Gastrocnemius medialis (tissue), 4 donors: ENCODE measurements at places on chromosomes 5 and 9.

GRCh38 chr5:177154003-177154643 is 20.6 kb downstream of the NSD1 start:
- no peak for DNase-seq

DNA sequence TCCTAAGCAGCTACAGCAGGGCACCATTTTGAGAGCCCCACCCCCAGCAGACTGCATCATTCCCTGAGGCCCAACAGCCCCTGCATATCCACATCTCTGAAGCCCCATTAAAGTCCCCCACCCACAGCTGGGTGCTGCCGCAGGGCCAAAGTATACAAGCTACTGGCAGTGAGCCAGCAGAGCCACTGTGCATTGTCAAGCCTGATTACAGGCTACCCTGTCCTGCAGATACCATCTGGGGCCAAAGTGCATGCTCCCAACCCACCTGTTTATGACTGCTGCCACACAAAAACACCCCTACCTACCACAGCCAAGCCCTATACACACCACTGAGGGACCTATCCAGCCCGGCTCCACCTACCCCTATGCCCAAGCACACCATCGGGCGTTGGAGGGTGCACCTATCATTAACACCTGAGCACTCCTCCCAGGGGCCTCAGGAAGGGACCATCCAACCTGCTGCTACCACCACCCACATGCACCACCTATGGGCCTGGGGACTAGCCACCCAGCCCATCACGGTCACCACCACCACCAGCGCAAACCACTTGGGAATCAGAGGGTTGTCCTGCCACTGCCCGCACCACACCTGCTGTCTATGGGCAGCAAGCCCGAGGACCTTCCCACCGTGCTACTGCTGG is 105.0 kb downstream of the PLPP1 start:
- no peak for DNase-seq

GRCh38 chr5:57211039-57211438 is 37.2 kb downstream of the GPBP1 start:
- no peak for DNase-seq

- no peak for DNase-seq
Measured at GRCh38 chr5:106121972-106122605, 1548.6 kb downstream of the EFNA5 start.

DNA sequence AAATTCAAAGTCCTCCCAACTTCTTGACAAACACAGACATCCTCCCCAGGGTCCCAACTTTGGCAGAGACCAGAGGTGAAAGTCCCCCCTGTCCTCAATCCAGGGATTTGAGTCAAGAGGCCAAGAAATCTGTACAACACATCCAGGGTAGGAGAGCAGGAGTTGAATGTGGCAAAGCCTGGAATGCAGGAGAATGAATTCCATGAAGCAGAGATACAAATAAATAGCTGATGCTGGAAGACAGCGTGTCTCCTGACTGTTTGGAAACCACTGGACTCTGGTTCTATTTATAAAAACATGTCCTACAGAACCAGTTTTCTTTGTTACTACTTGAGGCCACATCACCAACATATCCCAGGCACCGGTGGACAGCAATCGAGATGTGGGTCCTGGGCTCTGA is 43.7 kb upstream of the SLIT3 start:
- DNase-seq, result peak; percentile 13

GRCh38 chr5:81838307-81838906 is 87.5 kb upstream of the SSBP2 start:
- no peak for DNase-seq

DNA sequence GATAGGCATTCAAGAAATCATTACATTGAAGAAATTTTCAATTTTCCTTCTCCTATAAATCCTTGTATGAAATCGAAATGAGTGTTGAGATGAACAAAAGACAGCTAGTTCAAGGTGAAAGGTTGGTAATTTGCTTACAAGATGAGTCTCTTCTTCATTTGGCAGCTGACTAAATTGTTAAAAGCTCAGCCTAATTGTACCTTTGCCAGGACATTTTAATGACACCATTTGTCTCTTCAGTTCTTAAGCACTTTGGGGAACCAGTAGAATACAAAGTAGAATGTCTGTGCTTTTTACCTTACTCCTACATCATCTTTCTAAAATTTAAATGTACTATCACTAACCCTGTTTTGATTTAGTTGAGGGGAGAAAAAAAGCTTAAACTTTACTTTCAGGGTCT is 59.4 kb downstream of the GRAMD2B start:
- DNase-seq, result no peak

GRCh38 chr9:14692470-14693250 is 572 bp downstream of the ZDHHC21 start:
- DNase-seq, result peak; percentile 16

DNA sequence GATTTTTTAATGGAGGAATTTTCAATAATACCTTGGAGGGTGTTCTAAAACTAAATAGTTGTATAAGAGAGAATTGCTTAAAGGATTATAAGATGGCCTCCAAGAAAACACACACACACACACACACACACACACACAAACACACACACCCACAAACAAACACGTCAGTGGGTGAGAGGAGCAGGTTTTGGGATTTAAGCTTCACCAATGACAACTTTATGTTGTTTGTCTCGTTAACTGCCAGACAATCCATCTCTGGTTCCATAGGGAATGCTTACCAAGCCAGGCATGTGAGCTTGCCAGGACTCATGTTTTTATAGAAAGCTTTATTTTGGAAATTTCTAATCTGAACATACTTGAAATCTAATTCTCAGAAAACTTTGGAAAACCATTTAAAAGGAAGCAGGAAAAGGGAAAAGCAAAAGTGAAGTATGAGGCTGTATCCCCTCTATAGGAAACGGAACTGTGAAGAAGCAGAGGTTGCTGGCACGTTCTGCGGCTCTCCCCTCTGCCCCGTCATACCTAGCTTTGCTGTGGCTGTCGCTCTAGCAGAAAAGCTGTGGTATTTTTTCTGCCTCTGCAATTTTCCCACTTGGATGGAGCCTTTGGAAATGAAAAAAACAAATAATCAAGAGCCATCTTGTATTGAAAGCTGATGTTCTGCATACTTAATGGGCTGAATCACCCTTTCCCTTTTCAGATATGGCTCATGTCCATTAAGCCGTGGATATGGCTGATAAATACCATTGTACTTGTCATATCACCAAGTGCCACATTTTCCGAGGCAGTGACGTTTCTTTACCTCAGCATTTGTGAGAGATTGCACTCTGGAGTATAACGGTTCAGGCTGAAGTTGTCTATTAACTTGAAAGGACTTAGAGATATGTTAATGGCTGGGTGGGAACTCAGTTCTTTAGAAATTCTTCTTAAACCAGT is 112.7 kb downstream of the NTRK2 start:
- DNase-seq, result no peak

GRCh38 chr9:15227491-15227890 is 79.5 kb downstream of the TTC39B start:
- DNase-seq, result no peak

DNA sequence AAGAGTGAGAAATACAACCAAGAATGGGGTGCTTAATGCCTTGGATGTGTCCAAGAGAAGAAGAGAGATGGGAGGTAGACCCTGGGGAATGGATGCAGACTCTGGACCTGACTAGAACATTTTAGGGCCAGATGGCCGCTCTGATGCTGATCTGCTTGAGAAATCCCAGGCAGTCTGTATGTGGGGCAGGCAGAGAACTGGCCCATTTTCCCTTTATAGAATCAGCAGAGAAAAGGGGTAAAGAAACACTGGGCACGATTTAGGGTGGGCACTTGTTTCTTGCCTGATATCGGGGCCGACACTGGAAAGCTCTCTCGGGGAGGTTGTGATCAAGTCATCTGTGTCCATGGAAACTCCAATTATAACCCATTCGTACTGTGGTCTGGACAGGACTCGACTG is 118.5 kb upstream of the FSTL4 start:
- no peak for DNase-seq

DNA sequence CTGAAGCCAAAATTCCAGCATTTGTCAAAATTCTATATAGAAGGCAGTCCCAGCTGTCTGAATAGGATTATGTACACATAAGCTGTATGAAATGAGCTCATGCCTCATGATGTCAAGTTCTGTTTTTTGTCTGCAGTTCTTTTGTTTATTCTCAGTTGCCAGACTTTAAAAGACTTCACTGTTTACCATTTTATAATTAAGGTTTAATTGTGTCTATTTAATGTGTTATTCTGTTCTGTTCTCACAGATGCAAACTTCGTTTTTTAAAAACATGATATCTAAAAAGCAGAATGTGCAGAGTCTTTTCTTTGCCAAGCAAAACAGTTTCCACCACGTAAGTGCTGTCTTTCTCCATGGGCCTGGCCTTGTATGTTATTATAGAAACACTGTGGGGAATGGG is 31.1 kb downstream of the ERAP1 start:
- no peak for DNase-seq

GRCh38 chr5:69374911-69375446 is 5.4 kb downstream of the RAD17 start:
- DNase-seq, result no peak

DNA sequence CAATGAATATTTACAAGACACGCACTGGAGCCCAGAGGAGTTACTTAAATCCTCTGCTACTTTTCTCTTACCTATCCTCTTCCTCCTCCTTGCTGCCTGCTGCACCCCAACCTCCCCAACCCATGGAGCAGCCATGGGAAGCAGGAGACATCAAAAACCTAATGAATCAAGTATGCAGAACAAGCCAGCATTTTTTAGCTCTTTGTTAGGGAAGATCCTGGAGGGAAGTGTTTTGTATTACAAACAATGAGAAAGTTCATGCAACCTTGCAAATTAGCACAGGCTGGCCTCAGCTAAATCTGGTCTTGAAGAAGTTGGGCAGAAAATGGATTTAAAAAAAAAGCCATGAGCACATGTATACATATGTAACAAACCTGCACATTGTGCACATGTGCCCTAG is 498.8 kb downstream of the KIF4B start:
- DNase-seq, result no peak

- DNase-seq, result no peak
Measured at GRCh38 chr5:39231705-39232525, 12.6 kb upstream of the FYB1 start.

DNA sequence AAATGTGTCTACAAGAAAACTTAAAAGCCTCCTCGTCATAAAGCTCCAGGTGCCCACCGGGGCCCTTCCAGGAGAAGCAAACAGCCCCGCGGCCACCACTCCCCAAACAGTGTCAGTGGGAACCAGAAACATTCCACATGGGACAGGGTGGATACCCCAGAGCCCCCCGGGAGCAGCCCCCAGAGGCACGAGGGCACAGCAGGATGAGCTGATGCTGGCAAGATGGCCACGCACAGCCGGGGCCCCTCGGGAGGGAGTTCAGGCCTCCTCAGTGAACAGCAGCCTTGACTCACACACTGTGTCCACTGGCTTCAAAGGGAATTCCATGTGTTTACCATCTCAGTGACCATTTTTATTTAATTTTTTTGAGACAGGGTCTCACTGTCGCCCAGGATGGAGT is 10.5 kb downstream of the EXD3 start:
- no peak for DNase-seq

DNA sequence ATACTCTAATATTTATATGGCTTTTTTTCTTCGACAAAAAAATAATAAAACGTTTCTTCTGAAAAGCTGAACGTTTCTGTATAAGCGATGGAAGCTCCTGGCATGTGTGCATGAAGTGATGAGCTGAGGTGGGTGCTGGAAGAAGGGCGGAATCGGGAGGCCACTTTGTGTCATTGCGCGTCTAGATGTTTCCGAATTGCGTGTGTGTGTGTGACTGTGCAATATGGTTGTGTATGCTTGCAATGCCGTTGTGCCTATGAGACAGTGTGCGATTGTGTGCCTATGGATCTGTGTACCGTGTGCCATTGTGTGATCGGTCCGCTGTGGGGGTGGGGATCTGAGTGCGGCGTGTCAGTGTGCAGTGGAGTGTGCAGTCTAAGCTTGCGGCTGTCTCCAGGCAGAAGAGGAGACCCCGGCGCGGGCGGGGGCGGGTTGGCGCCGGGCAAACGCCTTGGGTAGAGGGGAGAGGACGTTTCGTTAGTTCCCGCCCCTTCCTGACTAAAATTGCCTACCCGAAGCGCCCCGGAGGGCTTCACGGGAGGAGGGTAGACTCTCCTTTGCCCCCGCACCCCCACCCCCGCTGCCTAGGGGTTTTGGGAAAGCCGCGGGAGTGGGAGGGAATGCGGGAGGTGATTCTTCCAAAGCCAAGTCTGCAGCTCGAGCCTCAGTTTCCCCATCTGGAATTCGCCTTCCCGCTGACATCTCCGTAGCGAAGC is 24.2 kb downstream of the PCDHGC5 start:
- peak; percentile 40 for DNase-seq
